CD4-positive, alpha-beta T cell treated with Interleukin-4 for 4 hours (primary cell): ENCODE measurements at places on chromosomes 5 and 9.

GRCh38 chr5:65672796-65673195, 48.0 kb downstream of the SHLD3 start:
- DNase-seq: no peak

DNA sequence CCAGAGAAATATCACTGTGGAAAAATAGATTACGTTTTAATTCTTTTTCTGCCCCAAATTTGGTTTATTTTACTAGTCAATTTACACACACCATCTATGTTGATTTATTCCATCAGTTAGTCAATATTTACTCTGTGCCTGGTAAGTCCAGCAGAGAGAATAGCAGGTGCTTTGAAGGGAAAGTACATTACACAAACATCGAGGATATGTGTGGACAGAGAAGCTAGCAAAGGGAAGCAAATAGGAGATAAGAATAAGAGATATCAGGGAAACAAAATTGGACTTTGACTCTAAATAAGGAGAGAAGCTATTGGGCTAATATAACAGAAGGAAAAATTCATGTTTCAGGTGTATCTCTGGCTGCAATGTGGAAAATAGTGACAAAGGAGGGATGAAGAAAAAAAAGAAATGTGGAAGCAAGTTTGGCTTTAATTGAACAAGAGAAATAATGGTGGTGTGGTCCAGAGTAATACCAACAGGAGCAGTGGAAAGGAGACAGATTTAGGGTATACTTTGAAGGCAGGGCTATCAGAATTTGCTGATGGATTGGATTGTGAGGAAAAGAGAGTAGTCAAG, 587.7 kb upstream of the CDH6 start:
- no peak for DNase-seq

GRCh38 chr5:179801304-179802206, 5.1 kb downstream of the MGAT4B start:
- peak; percentile 82 for DNase-seq

DNA sequence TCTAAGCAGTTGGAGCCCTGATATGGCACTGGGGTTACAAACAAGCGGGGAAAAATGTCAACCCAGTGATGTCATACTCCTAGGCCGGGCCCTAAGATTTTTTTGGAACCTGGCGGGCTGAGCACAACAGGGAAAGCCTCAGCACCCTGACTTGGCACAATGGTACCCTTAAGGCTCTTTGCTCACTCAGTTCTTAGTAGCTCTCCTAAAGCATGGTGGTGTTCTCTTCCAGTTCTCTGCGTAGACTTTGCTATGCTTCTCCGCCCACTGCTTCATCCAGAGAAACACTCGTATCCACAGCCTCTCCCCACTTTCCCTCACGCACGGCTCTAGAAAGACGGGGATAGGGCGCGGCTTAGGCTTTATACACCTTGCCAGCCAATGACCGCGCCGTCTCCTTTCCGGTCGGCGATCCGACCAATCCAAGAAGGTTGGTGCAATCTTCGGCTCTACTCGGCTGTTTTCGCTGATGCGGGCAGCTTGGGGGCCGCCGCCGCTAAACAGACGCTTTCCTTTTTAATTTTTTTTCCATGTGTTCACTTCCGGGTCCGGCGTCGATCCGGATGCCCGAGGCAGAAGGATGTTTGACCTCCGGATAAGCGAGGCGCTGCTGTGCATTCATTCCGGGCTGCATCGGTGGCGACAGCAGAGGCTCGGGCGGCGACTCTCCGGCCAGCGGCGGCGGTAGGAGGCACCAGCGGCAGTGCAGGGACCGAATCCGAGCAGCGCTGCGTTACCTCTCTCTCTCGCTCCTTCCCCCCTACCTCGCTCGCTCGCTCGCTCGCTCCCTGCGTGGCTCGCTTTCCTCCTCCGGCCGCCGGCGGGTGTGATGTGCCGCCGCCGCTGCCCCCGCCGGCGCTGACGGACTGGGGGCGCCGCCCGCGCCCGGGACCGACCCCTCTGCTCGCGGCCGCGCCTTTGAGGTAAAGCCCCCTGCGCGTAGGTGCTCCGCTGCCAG, at the start of gene CSNK1G3:
Gene CSNK1G3, plus strand, starts transcription at position 530 of the 958 bp plus-strand sequence. CDS start 33,487 bp downstream, outside the sequence.
- DNase-seq: peak; percentile 95

GRCh38 chr5:180598316-180598701, 7.0 kb upstream of the SCGB3A1 start:
- DNase-seq: no peak

- DNase-seq: no peak
These were observed 427.4 kb downstream of the CETN3 start for GRCh38 chr5:89981878-89982773.

GRCh38 chr9:37104183-37104889, 16.0 kb upstream of the ZCCHC7 start:
- no peak for DNase-seq

- DNase-seq: no peak
These were observed 11.8 kb downstream of the BTNL8 start for GRCh38 chr5:180910735-180911134.

DNA sequence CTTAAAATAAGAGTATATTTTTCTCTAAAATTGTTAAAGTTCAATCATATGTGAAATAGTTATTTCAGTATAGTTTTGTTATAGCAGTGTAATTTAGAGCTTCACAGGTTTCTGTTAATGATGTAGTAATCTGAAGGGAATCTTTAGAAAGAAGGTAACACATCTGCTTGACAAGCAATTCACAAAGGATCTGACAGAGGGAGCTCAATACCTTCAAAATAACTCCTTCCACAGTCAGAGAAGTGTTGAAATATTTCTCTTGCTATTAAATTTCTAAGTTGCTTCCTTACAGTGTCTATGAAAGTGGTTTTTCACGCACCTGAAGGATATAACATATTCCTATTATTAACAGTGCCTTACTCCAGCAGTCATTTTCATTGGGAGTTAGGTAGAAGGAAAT, 44.9 kb downstream of the SLC25A51 start:
- DNase-seq: no peak

DNA sequence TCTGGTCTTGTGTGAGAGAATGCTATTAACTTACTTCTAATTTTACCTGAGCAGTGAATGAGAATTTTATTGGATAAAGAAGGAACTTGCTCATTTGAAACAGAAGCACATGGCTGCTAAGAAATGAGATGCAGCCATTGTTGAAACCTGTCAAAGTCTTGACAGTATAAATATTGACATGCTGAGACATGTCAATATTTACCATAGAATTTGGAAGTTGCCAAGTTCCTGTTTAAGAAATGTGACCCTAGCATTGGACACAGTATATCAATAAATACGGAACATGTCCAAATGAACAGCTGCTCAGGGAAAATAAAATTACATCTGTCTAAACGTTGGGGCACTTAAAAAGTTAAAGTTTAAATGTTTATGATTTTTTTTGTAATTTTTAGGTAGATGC, 7.8 kb downstream of the XRCC4 start:
- DNase-seq: no peak

DNA sequence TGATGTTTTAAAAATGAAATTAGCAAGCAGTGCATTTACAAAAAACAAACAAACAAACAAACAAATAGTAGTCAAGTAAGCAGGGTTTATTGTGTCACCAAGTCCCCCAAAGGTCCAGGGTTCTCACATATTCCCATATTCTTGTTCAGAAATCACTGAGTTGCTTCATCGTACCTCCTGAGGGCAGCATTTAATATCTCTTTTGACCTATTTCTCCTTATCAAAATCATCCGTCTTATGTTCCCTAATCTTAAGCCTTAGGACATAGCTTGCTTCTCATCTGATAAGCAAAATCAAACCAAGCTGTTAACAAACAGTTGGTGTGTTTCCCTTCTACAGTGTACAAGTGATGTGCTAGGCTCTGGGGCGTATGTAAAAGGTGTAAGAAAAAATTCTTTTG, 109.5 kb upstream of the MAN2A1 start:
- no peak for DNase-seq

DNA sequence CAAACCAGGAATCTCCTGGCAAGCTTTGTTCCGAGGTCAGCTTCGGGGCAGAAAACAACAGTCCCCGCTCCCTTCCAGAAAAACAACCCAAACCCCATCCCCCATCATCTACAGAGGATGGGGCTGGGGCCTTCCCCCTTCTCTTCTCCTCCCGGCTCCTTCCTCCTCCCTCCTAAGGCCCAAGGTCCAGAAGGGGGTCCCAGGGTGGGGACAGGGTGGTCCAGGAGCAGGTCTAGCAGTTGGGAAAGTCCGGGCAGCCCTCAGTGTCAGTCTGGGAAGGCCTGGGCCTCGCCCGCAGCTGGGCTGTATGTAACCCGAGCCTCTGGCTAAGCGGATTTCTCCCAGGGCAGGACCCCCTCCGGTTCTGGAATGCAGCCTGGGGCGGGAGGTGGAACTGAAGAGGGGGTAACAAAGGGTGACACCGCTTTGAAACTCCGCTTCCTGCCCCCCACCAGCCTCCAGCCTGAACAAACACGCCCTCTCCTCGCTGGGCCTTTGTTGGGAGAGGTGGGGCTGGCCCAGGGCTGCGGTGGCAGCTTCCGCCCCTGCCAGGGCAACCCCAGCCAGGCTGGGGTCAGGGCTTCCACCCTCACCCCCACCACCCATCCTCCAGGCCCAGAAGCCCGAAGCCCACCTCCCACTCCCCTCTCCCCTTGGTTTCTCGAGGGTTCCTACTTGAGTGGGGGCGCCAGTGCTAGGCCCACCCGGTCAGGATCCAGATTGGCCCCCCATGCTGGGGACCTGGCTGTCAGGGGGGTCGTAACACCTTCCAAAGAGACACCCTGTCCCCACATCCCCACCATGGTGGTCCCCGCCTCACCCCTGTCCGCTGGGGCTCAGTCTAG, 63.5 kb downstream of the C9orf50 start:
- DNase-seq: no peak

GRCh38 chr9:98523231-98523901, 185.4 kb downstream of the GABBR2 start:
- no peak for DNase-seq

- DNase-seq: no peak
These were observed 184.4 kb upstream of the IER5L start for GRCh38 chr9:129362287-129363000.

DNA sequence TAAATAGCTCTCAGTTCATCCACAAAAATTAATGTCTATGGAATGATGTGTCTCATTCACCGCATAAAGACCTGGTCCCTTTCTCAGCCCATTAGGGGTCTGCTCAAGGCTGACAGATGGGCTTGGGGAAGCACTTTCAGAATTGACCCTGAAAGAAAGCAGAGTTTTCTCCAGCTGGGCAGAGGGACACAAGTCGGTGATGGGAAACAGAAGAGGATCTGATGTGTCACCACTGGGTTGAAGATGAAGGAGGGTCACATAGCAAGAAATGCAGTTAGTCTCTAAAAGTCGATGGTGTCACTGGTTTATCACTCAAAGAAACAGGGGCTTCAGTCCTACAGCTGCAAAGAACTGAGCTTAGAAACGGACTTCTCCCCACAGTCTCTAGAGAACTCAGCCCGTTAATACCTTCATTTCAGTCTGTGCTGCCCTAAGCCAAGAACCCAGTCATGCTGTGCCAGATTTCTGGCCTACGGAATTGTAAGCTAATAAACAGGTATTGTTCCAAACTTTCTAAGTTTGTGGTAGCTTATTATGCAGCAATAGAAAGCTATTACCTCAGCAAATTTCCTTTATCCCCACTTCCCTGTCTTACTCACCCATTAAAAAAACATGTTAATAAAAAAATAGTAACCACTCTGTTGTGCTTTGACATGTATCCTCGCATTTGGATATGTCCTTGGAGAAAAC, 64.6 kb downstream of the ADAMTS12 start:
- no peak for DNase-seq

DNA sequence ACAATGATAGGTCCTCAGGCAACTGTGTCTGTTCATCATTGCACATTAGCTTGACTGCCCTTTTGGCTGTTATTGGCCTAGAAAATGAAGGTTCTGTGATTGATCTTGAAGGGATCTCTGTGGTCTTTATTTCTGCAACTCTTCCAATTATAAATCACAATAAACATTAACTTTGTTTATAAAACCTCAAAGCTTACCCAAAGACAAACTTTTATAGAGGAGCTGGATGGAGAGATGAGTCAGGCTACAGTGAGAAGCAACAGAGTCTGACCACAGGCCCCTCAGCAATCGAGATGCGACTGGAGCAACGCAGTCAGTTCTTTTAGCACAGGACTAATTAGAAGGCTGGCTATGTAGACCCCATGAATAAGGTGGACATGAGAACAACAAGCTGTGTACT, 5.3 kb downstream of the MACROH2A1 start:
- DNase-seq: no peak

GRCh38 chr5:122880170-122880689, 34.8 kb downstream of the SNX24 start:
- no peak for DNase-seq

- no peak for DNase-seq
These were observed 262.5 kb downstream of the NFIB start for GRCh38 chr9:14051419-14051818.

- DNase-seq: no peak
These were observed 108.3 kb downstream of the WNK2 start for GRCh38 chr9:93292288-93292615.

GRCh38 chr5:75052192-75053053, at the start of gene GCNT4:
Gene GCNT4 (minus strand): TSS chr5:75052558. CDS start chr5:75030037, 22,521 bp downstream.
- peak; percentile 25 for DNase-seq

DNA sequence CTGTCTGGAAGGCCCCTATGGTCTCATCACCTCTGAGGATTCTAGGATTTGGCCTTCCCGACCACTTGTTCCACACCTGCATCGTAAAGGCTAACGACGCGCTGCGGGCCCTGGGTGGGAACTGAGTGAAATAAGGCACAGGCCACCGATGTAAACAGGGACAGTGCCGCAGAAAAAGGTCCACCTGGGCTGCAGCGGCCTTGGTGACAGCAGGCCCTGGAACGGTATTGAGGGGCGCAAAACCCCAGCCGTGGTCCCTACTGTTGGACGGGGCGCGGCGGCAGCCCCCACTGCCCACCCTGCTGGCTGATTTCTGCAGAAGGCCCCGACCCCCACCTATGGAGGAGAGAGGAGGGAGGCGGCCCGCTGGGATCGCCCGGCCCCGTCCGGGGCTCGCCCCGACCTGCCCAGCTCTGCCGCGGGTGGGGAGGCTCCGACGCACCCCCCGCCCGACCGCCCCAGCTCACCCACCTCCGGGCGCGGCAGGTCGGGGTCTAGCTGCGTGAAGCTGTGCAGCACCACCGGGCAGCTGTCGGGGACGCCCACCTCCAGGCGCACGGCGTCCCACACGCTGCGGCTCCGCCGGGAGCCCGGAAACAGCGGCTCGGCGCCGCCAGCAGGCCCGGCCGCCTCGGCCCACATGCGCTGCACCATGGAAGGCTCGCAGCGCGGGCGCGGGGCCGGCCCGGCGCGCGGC, 391 bp downstream of the RALGDS start:
- DNase-seq: no peak

- DNase-seq: peak; percentile 2
These were observed 21.0 kb upstream of the ALDH1B1 start for GRCh38 chr9:38371495-38371894.

GRCh38 chr5:32812399-32812798, 101.3 kb downstream of the NPR3 start:
- no peak for DNase-seq
